Mammary epithelial cell (primary cell): ENCODE measurements at places on chromosomes 5 and 9. TPM values are rescaled to one million over a fixed set of nuclear protein-coding genes. Genes with fewer than 3 reads are reported as not detected.

- DNase-seq = no peak
Observed at GRCh38 chr5:161546095-161546469, 443 bp downstream of the GABRB2 start.

- DNase-seq = no peak
Observed at GRCh38 chr5:154648229-154648628, 106.9 kb upstream of the LARP1 start.

DNA sequence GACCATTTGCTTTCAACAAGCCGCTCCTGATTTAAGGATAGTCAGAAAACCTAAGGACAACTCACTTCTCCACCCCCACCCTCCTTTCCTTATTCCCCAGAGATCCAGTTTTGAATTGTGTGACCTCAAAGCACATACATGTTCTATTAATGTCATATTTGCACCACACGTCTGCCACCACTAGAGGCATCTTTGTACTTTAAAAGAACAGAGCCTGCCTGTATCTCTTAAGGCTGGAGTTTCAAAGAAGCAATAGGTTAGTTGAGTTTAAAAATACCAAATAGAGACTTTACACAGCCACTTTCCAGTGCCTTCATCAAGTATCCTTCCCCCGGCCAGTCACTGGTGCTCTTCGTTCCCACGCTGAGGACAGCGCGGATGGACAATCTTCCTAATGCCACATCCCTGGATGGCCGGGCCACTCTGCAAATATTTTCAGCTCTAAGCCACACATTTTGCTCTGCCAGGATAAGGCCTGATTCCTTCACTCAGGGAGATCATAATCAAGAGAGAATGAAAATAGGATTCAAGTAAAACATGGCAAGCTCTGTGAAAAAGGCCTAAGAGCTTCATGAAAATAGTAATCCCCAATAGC, 146.3 kb downstream of the SNCAIP start:
- no peak for DNase-seq

DNA sequence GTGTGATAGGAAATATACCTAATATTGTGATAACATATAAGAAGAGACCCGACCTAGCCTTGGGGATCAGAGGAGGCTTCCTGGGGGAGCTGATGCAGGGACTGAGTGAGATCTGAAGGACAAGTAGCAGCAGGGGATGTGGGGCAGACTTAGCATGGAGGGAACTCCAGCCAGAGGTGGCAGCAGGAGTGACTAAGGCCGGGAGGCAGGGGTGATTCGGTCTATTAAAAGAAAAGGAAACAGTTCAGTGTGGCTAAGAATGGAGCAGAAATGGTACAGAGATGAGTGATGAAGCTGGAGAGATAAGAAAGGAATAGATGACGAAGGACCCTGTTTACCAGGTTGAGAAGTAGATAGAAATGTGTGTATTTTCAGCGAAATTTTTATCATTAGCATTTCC, 408.8 kb downstream of the ENC1 start:
- peak; percentile 72 for DNase-seq

DNA sequence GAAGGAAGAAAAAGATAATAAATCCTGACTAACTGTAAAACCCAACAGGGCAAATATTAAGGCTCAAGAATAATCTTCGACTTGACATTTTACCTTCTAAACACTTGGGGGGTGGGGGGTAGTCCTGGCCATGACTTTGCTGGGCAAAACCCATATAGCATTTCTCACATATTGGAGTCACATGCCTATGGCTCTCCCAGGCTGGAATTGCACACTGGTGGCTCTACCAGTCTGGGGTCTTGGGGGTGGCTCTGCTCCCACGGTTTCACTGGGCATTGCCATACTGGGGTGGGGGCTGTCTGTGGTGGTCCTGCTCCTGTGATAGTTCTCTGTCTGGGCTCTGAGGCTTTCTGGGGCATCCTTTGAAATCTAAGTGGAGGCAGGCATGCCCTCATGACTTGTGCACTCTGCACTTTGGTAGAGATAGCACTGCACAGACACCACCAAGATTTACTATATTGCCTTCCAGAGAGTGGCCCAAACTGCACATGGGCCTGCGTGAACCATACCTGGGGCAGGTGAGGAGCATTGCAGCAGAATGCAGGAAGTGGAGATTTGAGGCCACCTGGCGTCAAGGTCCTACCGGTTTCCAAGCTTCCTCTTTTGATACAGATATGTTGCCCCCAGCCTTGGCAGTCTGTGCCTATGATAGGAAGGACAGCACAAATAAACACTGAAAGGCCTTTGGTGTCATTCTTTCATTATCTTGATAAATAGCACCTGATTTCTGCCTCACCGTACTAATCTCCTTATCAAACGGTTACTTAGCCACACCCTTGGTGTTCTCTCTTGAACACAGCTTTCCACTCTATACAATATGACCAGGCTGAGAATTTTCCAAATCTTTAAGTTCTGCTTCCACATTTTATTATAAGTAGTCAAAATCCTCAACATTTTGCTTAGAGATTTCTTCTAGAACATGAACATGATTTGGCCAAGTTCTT, 29.8 kb downstream of the BAAT start:
- no peak for DNase-seq

DNA sequence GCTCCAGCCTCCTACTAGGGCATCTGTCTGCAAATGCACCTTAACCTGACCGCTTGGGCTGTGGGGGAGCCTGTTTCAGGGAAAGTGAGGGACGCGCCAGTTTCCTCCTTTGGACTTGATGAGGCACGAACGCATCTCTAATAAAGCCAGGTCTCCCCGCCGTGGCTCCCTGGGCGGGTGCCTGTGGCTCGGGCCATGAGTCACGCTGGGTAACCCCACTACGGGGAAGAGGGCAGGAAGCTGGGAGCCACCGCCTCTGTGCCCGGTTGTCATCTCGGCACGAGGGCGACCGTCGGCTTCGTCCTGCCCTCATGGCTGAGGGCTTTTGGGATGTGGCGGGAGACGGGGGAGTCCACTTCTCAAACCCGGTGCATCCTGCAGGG, 12.1 kb downstream of the NOTCH1 start:
- DNase-seq = peak; percentile 57

DNA sequence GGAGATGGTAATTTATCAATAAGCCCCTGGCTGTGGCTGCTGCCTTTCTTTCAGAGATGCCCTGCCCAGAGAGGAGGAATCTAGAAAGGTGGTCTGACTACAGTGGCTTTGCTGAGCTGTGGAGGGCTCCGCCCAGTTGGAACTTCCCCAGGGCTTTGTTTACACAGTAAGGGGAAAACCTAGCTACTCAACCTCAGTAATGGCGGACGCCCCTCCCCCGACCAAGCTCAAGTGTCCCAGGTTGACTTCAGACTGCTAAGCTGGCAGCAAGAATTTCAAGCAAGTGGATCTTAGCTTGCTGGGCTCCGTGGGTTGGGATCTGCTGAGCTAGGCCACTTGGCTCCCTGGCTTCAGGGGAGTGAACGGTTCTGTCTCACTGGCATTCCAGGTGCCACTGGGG, 865.4 kb upstream of the ACO1 start:
- DNase-seq = no peak

Gene PRDM9
- not detected for total RNA-seq

Gene PURA
- total RNA-seq = 10.8 and 11.0 TPM in 2 replicates

Gene PCDHGB3
- total RNA-seq = 0.72 and 1.8 TPM in 2 replicates
